ENCODE measurements at places on chromosomes 11 and 22. TPM values are rescaled to one million over a fixed set of nuclear protein-coding genes. Genes with fewer than 3 reads are reported as not detected.

The IL17RA gene
- 8.6 TPM for total RNA-seq

The TAF6L gene
- total RNA-seq: 22.0 TPM

The OR6T1 gene
- not detected for total RNA-seq

The CHRNA10 gene
- total RNA-seq: 0.34 TPM

All from bronchus fibroblast of lung (primary cell).